ENCODE measurements at places on chromosomes 3 and 15.

DNA sequence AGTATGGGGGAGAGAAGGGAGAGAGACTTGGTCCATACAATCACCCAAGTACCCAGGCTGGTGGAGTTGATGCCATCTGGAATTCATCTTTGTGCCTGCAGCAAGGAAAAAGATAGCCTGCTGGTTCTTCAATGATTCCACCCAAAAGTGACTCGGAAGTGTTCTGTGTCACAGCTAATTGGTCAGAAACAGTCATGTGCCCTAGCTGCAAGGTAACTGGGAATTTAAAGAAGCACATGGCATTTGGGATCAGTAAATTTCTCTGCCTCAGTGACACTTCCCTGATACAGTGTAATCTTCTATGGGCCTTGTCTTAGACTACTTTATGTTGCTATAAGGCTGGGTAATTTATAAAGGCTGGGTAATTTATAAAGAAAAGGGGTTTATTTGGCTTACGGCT lies 17.5 kb downstream of the TLNRD1 start:
- no peak for DNase-seq

DNA sequence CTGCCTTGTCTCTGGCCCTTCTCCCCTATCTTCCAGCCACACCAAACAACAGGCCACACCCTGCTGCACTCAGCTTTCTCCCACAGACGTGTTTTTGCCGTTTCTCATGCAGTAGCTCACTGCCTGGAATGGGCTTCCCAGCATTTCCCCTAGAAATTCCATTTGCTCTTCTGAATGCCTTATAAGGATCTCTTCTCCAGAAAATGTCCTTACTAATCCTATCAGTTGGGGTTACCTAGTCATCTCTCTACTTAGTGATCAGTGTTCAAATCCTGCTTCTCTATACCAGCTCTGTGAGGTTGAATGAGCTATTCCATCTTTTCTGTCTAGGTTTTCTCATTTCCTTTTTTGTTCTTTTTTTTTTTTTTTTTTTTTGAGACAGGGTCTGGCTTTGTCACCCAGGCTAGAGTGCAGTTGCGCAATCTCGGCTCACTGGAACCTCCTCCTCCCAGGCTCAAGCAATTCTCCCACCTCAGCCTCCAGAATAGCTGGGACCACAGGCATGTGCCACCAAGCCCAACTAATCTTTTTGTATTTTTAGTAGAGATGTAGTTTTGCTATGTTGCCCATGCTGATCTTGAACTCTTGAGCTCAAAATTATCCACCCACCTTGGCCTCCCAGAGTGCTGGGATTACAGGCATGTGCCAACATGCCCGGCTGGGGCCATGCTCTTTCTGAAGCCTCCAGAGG lies 98.2 kb upstream of the CHD2 start:
- DNase-seq = no peak

DNA sequence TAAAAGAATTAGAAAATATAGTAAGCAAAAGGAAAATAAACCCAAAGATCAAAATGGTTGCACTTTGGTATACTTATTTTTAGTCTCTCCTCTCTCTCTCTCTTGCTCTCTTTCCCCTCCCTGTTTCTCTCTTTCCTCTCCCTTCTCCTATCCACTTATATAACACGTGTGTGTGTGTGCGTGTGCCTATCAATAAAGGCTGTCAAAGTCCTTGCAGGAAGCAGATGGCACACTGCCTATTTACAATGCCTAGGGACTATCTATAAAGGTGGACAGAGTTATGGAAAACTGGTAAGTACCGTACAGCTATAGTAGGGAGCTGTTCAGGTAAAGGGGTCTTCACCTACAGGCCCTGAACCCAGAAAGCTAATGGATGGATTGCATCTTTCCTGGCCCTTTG lies 161.6 kb downstream of the SQOR start:
- no peak for DNase-seq

DNA sequence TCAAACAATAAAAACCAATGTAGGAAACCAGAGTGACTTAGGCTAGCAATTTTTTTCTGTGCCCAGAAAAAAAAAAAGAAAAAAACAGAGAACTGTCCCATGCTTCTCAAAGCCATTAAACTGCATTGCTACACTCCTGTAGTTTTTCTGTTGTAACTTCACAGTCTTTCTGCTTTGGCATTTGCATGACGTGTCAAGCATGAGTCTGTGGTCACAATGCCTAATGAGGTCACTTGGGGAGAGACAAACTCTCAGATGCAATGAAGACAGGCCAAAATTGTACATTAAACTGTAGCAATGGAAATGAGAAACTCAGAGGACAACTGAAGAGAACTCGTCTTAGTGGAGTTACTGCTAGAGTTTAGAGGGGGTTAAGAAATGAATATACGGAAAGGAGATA lies 30.8 kb downstream of the CCDC80 start:
- no peak for DNase-seq

- no peak for DNase-seq
Observed at GRCh38 chr3:118810499-118811035, 224.1 kb downstream of the IGSF11 start.

GRCh38 chr15:70869346-70869745 lies 15.4 kb upstream of the LARP6 start:
- no peak for DNase-seq

DNA sequence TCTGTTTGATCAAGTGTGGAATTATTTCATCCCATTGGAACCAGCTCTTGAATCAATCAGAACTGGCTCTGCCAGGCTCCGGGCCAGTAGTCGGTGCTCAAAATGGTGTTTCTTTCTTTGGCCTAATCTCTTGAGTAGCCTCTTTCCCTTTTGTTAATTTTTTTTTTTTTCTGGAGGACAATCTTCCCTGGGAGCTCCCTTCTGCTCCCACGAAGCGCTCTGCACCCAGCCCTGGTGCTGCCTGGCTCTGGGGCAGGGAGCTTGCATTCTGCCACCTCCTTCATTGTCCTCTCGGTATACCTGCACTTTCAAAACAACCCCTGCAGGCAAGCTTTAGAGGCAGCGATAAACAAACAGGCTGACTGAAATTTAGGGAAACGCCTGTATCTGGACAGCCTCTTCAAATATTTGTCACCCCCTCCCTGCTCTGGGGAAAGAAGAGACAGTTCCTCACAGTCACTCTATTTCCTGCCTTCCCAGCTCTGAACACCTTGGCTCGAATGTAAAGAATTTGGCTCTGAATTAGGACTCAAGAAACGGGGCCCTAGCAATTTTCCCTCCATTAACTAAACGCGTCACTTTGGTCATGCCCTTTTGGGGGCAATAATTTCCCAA lies 1.1 kb upstream of the THSD4 start:
- DNase-seq = no peak

- no peak for DNase-seq
Observed at GRCh38 chr3:113783463-113783862, 36.6 kb downstream of the ATP6V1A start.

DNA sequence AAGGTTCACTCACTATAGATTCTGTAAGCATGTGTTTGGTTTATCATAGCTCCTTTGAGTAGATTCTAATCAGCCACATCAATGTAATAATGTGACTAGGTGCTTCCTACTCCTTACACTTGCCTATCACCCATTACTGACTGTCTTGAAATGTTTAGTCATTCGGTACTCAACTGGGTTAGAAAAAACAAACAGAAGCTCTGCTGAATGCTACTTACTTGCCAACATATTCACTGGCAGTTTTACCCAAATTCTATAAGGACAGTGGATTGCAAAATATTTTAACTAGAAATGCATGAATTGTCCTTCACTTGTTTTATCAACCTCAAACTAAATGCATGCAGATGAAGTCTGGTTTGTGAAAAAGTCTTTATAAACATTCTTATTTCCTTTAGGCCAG lies 352.1 kb upstream of the ALCAM start:
- no peak for DNase-seq

DNA sequence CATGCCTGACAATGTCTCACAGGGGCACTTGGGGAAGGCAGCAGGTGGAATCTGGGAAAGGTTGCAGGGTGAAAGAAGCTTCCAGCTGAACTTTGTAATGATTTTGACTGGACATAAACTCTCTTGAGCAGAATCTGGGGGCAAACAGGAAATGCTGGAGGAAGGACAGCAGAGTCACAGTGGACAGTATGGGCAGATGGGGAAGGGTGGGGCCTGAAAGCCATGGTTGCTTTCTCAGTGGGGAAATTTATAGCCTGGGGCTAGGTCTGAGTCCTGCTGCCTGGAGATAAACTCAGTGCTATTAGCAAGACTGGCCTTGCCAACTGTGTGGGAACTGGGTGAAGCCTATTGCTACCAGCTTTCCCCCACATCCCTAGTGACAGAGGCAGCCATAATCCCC lies 203.2 kb downstream of the OSBPL10 start:
- no peak for DNase-seq

DNA sequence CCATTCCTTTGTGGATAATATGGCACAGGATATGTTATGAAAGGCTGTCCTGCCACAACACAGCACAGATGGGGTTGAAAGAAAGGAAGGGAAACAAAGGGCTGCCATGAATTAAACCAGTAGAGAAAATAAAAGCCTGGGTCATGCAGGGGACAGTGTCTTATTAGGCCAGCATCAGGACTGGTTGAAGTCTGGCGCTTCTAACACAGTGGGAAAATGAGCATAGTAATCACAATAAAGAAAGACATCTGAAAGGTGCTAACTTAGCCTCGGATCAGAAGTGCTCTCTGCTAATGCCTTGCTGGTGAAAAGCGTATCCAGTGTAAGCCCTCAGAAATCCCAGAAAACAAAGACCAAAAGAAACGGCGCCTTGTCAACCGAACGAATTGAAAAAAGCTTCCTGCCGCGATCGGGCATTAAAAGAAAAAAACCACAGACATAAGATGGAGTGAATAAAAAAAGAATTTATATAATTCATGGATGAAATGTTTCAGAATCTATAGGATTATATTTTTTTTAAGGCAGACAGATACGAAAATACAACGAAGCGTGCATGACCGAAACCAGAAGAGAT lies 566 bp upstream of the MKRN3 start:
- no peak for DNase-seq

DNA sequence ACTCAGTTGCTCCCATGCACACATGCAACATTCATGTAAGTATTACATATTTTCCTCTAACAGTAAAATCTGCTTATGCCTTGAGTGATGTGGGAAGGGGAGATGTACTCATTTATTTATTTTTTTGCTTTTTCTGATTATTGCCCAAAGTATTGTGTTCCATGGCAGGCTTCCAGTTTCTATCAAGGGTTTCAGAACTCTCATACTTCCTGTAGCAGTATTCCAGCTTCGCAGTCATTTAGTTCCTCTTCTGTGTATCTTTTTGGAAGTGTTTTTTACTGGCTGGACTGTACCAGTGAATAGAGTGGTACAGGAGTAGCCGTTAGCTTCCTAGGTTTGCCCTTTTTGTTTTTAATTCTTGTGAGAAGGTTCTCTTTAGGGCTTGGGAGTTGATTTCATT lies 26.9 kb downstream of the RAB11A start:
- no peak for DNase-seq

- DNase-seq = no peak
Observed at GRCh38 chr3:118011910-118012309, 1022.7 kb downstream of the IGSF11 start.

DNA sequence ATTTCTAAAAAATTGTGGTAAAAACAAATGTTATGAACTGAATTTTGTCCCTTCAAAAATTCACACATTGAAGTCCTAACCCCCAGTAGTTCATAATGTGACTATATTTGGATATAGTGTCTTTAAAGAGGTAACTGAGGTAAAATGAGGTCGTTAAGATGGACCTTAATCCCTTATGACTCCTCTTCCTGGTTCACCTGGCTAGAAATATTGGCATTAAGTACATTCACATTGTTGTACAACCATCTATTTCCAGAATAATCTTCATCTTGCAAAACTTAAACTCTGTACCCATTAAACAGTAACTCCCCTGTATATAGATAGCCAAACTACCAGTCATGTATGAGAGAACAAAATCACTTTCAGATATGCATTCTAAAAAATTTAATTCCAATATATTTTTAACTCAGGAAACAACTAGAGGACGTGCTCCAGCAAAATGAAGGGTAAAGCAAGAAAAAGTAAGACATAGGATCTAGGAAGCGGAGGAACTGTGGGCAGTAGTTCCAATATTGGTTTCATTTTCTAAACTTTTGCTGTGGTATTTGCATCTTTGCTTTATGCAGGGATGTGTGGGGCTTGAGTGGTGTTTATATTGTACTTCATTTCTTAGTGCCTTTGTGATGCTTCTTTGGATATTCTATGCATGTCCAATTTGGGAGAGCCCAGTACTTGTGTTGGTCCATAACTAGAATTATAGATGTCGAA lies 36.7 kb upstream of the IL20RB start:
- no peak for DNase-seq

Data from T follicular helper cell (primary cell).